Activated T-helper 1 cell treated with anti-CD3 and anti-CD28 coated beads, Interleukin-12 subunit alpha, Interleukin-12 subunit beta, Interleukin-2, Interleukin-4 antibody, amounts not matched to agents 30 ng/mL and 10 ng/mL and 1 ng/mL, durations not matched to agents 14 hours and 24 hours and 36 hours (primary cell): ENCODE measurements at places on chromosomes 13 and 19. TPM values are rescaled to one million over a fixed set of nuclear protein-coding genes. Genes with fewer than 3 reads are reported as not detected.

Gene TNPO2
- total RNA-seq, result 152 and 153 TPM in 2 replicates

Gene BRME1
- 16.6 and 20.5 TPM in 2 replicates for total RNA-seq

Gene DAND5
- 0.10 TPM in 2 replicates for total RNA-seq

Gene GPR183
- total RNA-seq, result 22.6 and 23.6 TPM in 2 replicates

Gene ARL11
- 0.80 and 0.93 TPM in 2 replicates for total RNA-seq

Gene C19orf85
- not detected in 2 replicates for total RNA-seq

Gene SELENOV
- total RNA-seq, result not detected in 2 replicates

Gene SIGLECL1
- total RNA-seq, result not detected in 2 replicates

Gene SYCN
- total RNA-seq, result not detected in 2 replicates

Gene ZMYM5
- total RNA-seq, result 12.2 and 14.2 TPM in 2 replicates

Gene FUT3
- total RNA-seq, result not detected in 2 replicates

Gene ZNF296
- 4.3 and 4.7 TPM in 2 replicates for total RNA-seq

Gene PALM3
- 0.65 TPM in 1 of 2 replicates, not detected in the other for total RNA-seq

Gene NCAN
- total RNA-seq, result 0.20 TPM in 1 of 2 replicates, not detected in the other

Gene BLVRB
- 6.1 and 8.2 TPM in 2 replicates for total RNA-seq

Gene SBK2
- total RNA-seq, result not detected in 2 replicates

Gene SCN1B
- total RNA-seq, result 1.1 and 1.2 TPM in 2 replicates

Gene KLK3
- total RNA-seq, result not detected in 2 replicates

Gene FCHO1
- total RNA-seq, result 88.6 and 93.6 TPM in 2 replicates

Gene KLF5
- total RNA-seq, result 2.4 and 2.5 TPM in 2 replicates

Gene PLK5
- not detected in 2 replicates for total RNA-seq

Gene CEACAM6
- not detected in 2 replicates for total RNA-seq

Gene PNMA8B
- not detected in 2 replicates for total RNA-seq

Gene TMEM161A
- total RNA-seq, result 46.0 and 48.9 TPM in 2 replicates

Gene ZNF554
- total RNA-seq, result 1.8 and 1.9 TPM in 2 replicates
